Fibroblast of villous mesenchyme (primary cell): ENCODE measurements at places on chromosomes 6 and 20.

GRCh38 chr6:156741287-156742073 is 35.7 kb upstream of the ARID1B start:
- DNase-seq = no peak

GRCh38 chr6:142562865-142563264 is 261.1 kb downstream of the ADGRG6 start:
- no peak for DNase-seq

- no peak for DNase-seq
Measured at GRCh38 chr6:28360961-28361360, 11.2 kb downstream of the ZKSCAN3 start.

DNA sequence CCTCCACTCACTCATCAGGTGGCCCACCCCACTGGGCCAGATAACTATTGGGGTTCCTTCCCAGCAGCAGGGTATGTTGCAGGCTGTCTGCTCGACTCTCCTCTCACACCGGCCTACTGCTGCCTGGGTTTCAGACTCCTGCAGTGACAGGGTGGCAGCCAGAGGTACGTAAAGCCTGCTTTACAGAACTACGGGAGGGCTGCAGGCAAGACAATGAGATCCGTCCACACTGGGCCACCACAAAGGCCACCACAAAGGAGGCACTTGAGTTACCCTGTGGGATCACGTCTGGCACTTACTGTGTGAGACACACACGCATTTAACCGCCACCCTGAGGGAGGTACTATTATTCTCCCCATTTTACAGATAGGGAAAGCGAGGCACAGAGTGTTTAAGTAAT is 78.5 kb downstream of the NFATC2 start:
- DNase-seq = no peak

DNA sequence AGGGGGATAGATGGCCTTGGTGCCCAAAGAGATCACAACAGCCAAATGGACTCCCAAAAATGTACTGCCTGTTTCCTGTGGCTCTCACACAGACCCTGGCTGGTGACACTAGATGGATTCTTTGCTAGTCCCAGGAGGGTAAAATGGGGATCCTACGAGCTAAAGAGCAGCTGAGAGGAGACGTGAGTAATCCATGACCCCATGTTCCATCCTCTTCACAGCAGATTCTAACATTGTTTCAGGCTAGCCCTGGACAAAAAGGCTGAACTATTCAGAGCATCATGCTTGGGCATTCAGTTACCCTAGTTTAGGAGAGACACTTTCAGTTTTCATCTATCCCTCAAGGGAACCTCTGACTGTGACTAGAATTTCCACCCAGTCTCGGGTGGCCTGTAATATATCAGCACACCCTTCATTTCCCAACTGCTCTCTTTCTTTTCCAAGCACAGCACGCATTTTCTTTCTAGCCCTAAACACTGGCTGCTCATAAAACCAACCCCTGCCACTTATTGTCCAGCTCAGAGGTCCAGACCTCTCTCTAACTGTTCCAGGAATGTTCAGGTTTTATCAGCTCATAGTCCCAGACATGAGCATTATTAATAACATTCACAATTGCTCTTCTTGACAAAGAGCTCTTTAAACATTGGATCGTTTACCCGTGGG is 48.5 kb downstream of the SLC22A1 start:
- DNase-seq = no peak

GRCh38 chr20:63553251-63553932 is 567 bp upstream of the FNDC11 start:
- DNase-seq = peak; percentile 92

DNA sequence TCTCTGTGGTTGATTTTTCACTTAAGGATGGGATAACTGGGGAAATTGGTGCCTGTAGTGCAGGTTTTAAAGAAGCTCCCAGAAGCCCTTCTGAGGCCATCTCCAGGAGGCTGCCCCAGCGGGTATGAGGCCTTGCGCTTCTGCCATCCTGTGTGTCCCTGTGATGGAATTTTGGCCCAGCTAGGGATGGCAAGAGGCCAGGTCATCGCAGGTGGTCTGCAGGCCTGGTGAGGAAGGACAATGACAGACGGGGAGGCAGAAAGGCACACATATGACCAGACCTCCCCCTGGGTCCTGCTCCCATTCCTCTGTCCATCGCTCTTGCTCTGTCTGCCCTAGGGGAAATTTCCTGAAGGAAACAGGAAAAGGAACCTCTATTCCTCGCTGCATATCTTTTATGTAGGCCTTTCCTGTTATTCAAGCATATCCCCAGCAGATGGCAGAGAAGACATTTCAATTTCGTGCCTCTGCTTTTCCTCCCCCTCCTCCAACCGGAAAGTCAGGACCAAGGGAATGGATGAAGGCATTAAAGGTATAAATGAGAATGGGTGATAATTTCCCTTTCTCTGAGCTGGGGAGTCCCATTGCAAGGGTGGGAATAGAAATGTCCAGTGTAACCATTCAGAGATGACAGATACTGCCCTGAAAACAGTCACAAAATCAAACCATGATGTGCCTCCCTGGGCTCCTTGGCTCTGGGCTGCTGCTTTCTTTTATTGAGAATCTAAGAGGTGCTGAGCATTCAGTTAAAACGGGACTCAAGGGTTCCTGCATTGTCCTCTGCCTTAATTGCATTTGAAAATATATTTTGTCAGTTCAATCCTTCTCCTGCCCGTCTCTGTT is 17.6 kb upstream of the HLA-F start:
- DNase-seq = peak; percentile 42
